Hematopoietic multipotent progenitor cell treated with erythropoietin and hydrocortisone succinate and interleukin-3 and kit ligand, for 17 days (in vitro differentiated cells): ENCODE measurements at places on chromosomes 1 and 21.

- no peak for DNase-seq
Observed at GRCh38 chr1:14662116-14662515, 63.6 kb downstream of the KAZN start.

GRCh38 chr1:44640200-44640853 lies 34.0 kb downstream of the TMEM53 start:
- no peak for DNase-seq

GRCh38 chr21:38963006-38963405 lies 157.3 kb downstream of the ETS2 start:
- DNase-seq: no peak

DNA sequence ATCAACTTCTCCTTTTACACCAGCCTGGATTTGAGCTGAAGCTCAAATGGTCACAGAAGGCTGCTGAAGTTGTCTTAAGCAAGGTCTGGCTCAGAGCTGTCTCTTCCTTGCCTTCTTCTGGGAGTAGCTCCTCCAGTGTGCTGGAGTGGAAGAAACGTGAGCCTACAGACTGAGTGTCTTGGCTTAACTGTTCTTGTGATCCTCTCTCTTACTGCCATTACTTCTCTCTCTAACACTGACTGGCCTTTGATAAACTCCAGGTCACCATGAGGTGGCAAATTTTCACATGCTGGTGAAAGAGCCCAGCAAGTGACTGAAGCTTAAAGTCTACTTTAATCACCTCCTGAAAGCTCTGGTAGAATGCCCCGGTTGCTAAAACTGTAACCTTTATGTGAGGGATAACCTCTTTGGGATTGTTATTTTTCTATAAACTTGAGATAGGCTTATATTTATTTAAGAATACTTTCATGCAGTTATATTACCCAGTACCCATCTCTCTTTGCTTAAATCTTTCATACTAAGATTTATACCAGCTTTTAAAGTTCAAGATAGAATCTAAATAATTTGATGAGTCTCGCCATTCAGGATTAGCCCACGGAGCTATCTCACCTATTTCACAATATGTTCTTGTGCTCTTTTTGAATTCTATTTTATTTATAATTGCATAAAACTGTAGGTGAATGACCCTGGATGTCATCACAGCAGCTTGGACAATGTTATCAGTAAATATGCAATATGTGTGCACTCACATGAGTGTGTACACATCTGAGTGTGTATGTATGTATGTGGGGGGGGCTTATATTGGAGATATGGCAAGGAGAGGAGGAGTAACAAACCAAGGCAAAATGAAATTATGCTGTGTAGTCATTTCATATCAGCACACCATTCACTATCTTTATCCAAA lies 924.0 kb downstream of the LTN1 start:
- no peak for DNase-seq

GRCh38 chr1:32399843-32400242 lies 5.6 kb upstream of the BSDC1 start:
- DNase-seq: no peak

DNA sequence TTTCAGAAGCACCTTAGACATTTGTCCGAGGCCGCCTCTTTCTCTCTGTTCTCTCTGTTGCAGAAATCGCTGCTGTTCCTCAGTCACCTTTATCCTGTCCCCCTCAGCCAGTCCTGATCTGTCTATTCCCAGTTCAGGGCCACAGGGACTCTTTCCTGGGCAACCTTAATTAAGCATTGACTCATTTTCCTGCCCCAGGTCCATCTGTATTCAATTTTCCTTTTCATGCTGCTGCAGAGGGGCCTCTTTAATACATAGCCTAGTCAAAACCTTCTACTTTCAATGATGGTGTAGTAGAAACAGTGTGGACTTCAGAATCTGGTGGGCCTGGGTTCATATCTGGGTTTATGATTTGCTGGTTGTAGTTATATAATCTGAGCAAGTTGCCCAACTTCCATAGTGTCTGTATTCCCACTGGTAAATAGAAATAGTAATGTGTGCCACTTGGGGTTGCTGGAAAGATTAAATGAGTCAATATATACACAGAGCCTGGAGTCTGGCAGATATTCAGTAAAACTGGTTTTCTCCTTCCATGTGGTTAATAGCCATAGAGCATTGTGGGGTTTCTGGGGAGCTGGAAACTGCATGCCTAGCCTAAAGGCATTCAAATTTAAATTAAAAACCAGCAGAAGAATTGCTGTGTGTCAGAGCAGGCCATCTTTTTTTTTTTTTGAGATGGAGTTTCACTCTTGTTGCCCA lies 4.5 kb downstream of the TRAF5 start:
- DNase-seq: no peak

DNA sequence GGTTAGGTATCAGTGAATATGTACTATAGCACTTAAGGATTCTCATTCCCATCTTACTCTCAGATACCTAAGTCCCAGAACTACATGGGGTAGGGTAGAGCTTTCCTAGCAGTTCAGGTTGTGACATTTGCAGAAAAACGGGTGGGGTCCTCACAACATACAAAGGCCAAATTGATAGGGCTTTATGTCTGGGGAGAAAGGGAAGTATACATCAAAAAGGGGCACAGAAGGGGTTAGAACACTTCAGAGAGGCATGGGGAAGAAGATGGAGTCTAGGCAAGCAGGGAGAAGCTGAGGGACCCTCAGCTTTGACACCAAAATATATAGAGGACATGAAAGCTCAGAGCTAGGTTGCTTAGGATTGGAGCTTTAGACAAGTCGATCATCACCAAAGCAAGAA lies 3.6 kb downstream of the UROD start:
- no peak for DNase-seq

DNA sequence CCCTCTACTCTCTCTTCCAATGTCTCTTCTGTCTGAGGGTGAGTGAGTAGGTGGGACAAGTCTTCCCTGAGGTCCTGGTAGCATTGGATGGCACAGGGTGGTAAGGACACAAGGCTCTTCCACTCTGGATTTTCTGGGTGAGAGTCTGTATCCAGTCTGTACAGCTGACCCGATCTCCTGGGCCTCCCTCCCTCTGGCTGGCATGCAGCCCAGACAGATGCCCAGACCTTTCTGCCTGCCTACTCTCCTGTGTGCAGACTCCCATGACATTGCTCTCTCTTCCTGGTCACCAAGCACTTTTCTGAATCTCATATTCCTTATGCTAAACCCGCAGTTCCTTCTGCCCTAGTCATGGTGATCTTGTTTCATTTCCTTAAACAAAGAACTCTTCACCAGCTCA lies 100.3 kb downstream of the GRIK3 start:
- no peak for DNase-seq

DNA sequence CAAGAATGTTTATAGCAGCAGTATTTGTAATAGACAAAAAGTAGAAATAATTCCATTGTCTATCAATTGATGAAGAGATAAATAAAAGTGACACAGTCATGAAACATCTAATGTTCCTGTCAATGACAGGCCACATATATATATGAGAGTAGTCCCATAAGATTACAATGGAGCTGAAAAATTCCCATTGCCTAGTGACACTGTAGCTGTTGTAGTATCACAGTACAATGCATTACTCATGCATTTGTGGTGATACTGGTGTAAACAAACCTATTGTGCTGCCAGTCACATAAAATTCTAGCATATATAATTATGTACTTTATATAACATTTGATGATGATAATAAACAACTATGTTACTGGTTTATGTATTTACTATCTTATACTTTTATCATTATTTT lies 141.9 kb upstream of the LYPLAL1 start:
- DNase-seq: no peak

- no peak for DNase-seq
Observed at GRCh38 chr1:23751815-23752200, 8.5 kb downstream of the ELOA start.

GRCh38 chr1:34511802-34512201 lies 243.0 kb upstream of the GJB5 start:
- no peak for DNase-seq

GRCh38 chr1:48266576-48266975 lies 44.1 kb downstream of the SLC5A9 start:
- DNase-seq: no peak

DNA sequence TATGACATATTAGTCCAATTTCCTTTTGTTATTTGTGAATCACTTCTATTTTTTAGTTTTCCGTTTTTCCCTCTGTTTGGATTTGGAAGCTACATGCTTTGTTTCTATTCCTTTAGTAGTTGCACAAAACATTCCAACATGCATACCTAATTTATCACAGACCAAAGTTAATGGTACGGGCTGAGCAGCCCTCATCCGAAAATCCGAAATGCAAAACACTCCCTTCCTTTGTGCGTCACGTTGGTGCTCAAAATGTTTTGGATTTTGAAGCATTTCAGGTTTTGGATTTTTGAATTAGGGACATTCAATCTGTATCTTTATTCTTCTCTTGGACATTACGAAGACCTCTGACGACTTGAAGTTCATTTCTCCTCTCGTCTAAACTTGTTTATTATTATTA lies 124.8 kb downstream of the PCNX2 start:
- no peak for DNase-seq

DNA sequence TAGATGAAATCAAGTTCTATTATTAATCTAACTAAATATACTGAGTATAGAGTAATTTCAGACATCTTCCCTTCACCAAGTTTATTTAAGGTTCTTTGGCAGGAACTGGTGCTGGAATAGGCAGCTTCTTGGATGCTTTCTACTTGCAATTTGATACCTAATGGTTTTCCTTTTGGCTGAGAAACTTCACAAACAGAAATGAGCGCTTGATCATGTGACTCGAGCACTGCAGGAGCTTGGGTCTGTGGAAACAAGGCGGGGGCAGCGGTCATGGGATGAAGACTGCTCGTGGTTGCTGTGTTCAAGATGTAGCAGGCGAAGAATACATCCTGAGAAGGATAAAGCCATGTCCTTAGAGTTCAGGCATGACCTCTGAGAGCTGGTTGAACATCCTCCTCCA lies 136.8 kb downstream of the PTPRC start:
- DNase-seq: no peak

DNA sequence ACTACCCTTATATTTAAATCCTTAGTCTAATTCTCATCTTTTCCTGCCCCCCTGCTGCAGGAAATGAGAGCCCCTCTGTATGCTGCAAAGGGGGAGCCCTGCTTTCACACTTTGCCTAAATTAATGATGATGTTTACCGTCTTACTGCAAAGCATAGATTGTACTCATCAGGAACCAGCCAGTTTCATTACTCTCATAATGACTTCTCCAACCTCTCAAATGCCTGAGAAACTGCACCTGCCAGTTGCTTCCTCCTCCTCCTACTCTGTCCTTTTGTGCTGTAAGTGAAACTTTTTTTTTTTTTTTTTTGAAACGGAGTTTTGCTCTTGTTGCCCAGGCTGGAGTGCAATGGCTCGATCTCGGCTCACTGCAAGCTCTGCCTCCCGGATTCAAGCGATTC lies 101.7 kb downstream of the ADSS2 start:
- DNase-seq: no peak

DNA sequence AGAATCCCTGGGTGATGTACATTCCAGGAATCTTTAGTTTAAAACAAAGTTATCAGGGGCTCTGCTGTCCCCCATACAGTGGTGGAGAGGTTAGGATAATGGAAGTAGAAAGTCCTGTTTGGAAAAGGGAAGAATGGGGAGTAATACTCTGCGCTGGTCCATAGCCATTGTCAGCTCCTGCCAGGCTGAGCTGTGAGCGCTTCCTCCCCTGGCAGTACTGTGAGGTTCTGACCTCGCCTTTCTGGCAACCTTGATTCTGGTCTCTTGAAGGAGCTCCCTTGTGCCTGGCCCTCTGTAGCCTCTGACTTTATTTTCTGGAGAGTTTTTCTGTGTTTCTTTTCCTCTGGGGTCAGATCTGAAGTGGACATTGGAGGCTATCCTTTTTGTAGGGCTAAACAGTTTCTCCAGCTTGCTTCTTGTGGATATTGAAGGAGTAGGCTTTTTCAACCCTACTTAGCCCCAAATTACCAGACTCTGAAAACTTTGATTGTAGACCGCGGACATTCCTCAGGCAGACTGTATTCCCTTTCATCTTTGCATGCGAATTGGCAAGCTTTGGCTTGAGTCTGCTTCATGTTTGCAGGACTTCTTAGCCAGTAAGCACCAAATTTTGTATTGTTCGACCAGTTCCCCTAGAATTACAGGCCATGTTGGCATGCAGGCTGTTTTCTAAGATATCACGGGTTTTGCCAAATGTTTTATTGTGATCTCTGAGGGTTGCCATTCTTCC lies 13.8 kb downstream of the UBE4B start:
- DNase-seq: peak; percentile 61

DNA sequence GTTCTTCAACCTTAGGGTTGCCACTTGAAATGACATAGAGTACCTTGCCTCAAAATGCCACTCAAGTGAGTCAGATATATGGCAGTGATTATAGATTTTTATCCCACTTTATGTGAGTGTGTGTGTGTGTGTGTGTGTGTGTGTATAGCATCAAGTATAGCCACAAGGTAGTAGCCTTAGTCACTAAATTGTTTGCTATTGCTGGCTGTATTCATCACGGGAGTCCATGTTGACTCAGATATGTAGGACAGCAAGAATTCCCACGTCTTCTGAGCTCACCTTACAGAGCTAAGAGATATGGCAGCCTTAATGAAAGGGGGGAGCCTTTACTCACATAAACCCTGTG lies 9.3 kb downstream of the ETS2 start:
- no peak for DNase-seq

GRCh38 chr1:156571261-156571852 lies 1.0 kb downstream of the IQGAP3 start:
- DNase-seq: no peak

GRCh38 chr1:29749024-29749945 lies 513.0 kb downstream of the PTPRU start:
- DNase-seq: no peak

GRCh38 chr1:196960854-196961253 lies 16.5 kb upstream of the CFHR5 start:
- DNase-seq: no peak

DNA sequence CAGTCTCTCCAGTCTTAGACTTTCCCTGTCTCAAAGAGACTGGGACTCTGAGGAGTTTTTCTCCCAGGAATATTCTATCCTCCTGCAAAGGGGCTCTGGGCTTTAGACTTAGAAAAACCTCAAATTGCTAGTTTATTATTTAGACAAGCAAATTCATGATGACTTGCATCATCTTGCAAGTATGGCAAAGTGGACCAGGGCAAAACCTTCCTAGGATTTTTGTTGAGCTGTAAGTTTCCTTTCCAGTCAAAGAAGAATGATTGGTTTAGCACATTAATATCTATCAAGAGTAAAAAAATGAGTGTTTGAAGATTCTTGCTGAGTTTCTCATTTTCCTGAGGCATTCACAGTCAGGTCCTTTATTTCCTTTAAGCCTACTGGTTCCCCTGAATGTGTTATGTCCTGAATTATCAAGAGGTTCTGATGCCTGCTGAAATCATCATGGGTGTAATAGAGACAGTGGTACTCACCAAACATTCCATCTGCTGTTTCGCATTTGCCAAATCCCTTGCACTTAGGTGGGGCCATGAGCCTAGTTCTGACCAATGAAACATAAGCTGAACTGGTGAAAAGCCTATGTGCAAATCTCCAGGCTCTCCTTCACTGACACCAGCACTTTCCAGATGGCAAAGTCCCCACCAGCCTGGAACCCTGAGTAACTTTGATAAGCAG lies 25.2 kb upstream of the SPAG17 start:
- DNase-seq: no peak

GRCh38 chr1:206970446-206970845 lies at the start of gene FCAMR:
Gene FCAMR, minus strand, starts transcription at chr1:206970460. Its CDS starts 335 bp downstream, at chr1:206970125.
- no peak for DNase-seq

- no peak for DNase-seq
Observed at GRCh38 chr1:107263291-107263915, 122.6 kb downstream of the NTNG1 start.
